Tibial nerve (tissue), 4 donors: ENCODE measurements at places on chromosomes 11 and 22. TPM values are rescaled to one million over a fixed set of nuclear protein-coding genes. Genes with fewer than 3 reads are reported as not detected.

MS4A15 gene
- not detected for total RNA-seq

DNA sequence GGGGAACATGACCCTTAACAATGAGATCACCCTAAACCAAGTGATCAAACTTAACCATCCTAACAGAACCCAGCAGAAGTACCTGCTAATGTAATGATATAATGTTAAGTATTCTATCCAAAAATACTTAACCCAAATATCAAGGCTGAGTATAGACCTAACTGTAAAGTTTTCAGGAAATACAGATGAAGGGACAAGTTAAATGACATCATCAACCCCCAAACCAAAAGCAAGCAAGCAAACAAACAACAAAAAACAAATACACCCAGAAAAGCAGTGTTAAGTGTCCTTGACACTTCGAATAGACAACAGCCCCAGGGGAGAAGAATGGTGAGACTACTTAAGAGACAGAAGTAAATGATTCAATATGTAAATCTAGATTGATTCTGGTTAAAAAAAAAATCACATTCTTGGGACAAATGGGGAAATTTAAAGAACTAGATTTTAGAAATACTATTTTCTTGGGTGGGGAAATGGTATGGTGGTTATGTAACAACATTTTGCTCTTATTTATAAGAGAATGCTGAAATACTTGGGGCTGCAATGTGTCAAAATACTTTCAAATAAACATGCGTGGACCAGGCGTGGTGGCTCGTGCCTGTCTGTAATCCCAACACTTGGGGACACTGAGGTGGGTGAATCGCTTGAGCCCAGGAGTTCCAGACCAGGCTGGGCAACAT, 2.5 kb downstream of the CSTF3 start:
- no peak overlapping the region for H3K4me3 ChIP-seq
- no peak overlapping the region for H3K27ac ChIP-seq
- no peaks in the 10 kb centered on the region for H3K4me1 ChIP-seq
- DNase-seq: no peak
- H3K36me3 ChIP-seq: no peaks in the 10 kb centered on the region
- no peaks in the 10 kb centered on the region for H3K27me3 ChIP-seq

DNA sequence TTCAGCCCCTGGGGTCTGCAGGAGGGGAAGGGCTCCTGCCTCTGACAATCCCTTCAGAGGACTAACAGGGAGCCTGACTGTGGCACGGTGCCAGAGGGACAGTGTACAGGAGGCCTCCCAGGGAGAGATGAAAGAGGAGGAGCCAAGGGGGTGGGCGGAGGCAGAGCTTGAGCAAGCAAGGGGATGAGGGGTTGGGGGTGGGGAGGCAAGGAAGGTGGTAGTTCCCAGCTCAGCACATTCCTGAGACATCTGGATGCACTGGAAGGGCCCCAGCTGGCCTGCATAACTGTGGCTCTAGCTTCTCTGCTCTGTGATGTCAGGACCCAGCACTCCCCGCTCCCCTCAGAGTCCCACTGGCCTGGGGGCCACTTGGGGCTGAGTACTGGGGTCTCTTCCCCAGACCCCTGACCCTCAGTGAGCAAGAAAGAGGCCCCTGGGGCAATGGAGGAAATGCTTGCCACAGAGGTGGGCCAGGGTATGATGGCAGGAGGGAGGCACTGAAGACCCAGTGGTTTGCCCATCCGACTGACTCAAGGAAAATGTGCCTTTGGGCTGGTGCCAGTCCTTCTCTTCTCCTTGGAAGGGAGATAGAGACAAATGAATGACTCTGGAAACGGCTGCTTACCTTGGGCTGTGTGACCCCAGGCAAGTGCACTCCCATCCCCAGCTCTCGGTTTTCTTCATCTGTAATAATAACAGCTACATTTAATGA, 13.3 kb downstream of the CREB3L1 start:
- no peaks in the 10 kb centered on the region for H3K27me3 ChIP-seq
- H3K27ac ChIP-seq: no peak overlapping the region
- DNase-seq: peak; percentile 95
- H3K4me3 ChIP-seq: no peak overlapping the region
- H3K4me1 ChIP-seq: peaks cover 11% of the 10 kb centered on the region

DNA sequence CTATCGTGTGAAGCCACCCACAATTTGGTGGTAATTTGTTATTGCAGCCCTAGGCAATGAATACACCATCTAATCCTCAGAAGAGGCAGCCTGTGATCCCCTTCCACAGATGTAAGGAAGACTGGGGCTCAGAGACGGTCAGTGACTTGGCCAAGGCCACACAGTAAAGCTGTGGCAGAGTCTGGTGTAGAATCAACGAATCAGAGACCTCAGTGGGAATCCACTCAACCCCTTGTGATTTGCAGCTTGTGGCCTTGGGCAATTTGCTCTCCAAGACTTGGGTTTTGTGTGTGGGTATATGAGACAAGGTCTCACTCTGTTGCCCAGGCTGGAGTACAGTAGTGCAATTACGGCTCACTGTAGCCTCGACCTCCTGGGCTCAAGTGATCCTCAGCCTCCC, 1.9 kb downstream of the LGALS2 start:
- H3K36me3 ChIP-seq: peaks cover 3% of the 10 kb centered on the region
- no peak overlapping the region for H3K4me3 ChIP-seq
- no peaks in the 10 kb centered on the region for H3K4me1 ChIP-seq
- H3K27me3 ChIP-seq: no peaks in the 10 kb centered on the region

GRCh38 chr11:19972651-19973050, 187.6 kb downstream of the DBX1 start:
- no peak for DNase-seq
- H3K36me3 ChIP-seq: peaks cover 16% of the 10 kb centered on the region
- H3K27me3 ChIP-seq: no peaks in the 10 kb centered on the region
- H3K4me1 ChIP-seq: no peaks in the 10 kb centered on the region
- no peak overlapping the region for H3K4me3 ChIP-seq
- H3K27ac ChIP-seq: no peak overlapping the region

DNA sequence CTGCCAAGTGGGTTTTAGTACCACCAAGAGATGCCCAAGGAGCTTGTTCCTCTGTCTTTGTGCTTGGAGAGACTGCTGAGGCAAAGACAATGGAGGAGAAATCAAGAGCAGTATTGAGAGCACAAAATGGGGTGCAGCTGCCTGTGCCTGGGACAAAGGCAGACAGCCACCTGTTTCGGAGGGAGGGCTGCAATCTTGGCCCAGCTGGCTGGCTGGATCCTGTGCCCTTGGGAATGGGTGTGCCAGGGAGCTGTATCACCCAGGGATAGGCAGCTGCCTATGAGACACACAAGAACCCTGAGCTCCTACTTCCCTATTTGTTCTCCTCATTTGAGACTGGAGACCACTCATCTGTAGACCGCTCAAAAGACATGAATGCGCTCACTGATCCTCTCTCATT, 23.3 kb upstream of the CHRM4 start:
- H3K27ac ChIP-seq: no peak overlapping the region
- H3K4me1 ChIP-seq: no peaks in the 10 kb centered on the region
- DNase-seq: no peak
- no peak overlapping the region for H3K4me3 ChIP-seq
- H3K36me3 ChIP-seq: peaks cover 91% of the 10 kb centered on the region

SCGB1C1 gene
- not detected for total RNA-seq
